HAP-1 (cell line): ENCODE measurements at places on chromosomes 6 and 20.

DNA sequence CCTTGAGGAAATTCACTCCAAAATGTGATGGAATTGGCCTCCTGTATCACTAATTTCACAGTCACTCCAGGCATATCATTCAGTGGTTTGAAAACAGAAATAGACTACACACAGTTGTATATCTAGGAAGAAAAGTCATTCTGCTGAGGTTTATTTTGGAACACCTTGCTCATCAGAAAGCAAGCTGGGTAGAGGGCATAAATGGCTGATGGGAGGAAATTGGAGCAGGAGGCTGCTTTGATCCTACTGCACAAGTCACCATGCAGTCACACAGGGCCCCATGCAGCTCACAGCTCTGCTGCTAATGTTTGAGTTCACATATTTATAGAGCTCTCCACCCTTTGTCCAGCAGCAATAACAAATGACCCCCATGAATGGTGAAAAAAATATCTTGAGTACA is 12.3 kb downstream of the NHLRC1 start:
- DNase-seq: no peak

DNA sequence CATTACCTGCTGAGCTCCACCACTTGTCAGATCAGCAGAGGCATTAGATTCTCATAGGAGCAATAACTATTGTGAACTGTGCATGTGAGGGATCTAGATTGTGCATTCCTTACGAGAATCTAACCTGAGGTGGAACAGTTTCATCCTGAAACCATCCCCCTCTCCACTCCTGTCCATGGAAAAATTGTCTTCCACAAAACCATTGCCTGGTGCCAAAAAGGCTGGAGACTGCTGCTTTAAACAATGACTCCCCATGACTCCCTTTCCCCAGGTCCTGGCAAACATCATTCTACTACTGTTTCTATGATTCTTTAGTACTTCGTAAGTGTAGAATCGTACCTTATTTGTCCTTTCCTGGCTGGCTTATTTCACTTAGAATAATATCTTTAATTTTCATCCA is 9.7 kb upstream of the DYNLRB1 start:
- DNase-seq: no peak

DNA sequence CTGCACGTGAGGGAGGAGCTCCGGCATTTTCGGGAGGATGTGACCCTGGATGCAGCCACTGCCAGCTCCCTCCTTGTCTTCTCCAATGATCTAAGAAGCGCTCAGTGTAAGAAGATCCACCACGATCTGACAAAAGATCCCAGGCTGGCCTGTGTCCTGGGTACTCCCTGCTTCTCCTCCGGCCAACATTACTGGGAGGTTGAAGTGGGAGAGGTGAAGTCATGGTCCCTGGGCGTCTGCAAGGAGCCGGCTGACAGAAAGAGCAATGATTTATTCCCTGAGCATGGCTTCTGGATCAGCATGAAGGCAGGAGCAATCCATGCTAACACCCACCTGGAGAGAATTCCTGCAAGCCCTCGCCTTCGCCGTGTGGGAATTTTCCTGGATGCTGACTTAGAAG is 2.8 kb downstream of the RFPL4B start:
- DNase-seq: no peak

DNA sequence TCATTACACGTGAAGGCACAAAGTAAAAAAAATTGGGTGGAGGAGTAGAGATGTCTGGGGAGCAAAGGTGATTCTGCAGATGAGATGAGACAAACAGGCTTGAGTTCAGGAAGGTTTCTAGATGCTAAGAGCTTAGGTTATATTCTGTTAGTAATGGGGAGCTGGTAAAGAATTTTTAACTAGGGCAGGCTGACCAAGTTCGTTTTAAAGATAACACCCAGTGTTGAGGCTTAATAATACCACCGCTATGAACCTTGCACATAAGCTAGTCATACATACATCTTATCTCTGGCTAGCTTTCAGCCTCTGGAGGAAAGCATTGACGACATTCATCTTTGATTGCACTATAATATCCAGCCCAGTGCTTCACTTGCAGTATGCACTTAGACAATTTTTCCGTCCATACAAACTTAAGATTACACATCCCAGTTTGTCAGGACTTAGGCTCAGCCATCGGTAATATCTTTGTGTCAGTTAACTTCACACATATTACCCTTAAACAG is 12.1 kb downstream of the NHSL1 start:
- DNase-seq: no peak

- DNase-seq: no peak
Observed at GRCh38 chr20:40279390-40279789, 409.6 kb downstream of the MAFB start.

- no peak for DNase-seq
Observed at GRCh38 chr20:64108731-64109681, 1.6 kb upstream of the NPBWR2 start.

GRCh38 chr6:38671885-38672467 is 31.0 kb downstream of the GLO1 start:
- peak; percentile 56 for DNase-seq

GRCh38 chr20:17852323-17852722 is 116.3 kb downstream of the SNX5 start:
- no peak for DNase-seq

GRCh38 chr6:11253594-11253993 is 21.1 kb upstream of the NEDD9 start:
- no peak for DNase-seq

GRCh38 chr6:154447954-154448353 is 62.5 kb downstream of the CNKSR3 start:
- no peak for DNase-seq

DNA sequence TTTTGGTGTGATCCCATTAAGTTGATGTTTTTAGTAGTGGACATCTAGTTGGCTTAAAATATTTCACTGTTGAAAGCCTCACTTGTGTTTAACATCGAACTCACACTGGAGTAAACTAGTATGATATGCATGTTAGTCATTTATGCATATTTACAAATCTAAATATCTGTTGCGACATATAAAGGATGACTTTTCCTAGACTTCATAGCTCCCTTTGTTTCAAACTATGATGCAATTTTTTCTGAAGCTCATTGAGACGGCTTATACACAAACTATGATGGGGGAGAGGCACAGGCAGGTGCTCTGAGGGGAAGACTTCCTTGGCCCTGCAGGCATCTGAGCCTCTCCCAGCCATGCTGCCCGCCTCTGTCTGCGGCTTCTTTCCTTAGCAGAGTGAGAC is 11.8 kb upstream of the FOXC1 start:
- no peak for DNase-seq

DNA sequence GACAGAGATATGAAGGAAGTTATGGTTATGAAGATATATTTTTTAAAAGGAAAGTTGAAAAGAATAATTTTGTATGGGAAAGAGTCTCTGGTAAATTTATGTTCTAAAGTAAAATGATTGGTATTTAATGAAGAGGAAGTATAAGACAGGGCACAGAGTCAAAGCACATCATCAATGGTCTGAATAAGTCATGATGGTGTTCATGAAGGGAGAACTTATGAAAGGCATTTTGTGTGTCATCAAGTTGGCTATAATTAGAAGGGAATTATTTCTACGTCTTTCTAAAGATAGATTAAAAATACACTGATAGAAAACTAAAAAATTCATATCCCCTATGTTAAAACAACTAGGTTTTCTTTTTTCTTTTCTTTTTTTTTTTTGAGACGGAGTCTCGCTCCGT is 21.4 kb upstream of the SNAI1 start:
- no peak for DNase-seq

DNA sequence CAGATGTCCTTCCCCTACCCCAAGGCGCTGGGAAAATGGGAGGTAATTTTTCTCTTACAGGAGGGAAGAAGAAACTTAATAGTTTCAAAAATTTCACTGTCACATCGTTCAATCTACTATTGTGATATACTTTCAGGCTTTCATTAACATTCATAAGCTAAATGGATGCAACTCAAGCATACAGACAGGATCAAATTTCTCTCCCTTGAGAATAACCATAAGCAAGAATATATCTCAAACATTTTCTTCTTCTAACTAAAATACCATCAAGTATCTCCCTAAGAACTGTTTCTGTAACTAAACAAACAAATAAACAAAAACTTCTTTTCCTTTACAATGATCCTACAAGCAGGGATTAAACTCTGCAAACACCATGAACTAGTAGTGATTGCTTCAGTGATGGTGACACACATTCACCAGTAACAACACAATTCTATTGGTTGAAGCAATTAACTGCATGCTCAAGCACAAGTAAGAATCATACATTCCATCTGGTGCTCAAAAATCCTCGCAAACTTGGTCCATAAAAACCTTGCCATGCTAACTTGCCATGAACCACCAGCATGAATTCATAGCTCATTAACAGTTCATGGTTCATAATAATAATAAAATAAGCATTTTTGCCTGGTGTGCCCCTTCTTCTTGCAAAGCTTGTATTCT is 183.8 kb downstream of the PTPRK start:
- DNase-seq: no peak

GRCh38 chr6:28377879-28378278 is 21.7 kb downstream of the ZSCAN12 start:
- DNase-seq: no peak

GRCh38 chr20:12321736-12322135 is 404.0 kb downstream of the BTBD3 start:
- DNase-seq: no peak

- DNase-seq: no peak
Observed at GRCh38 chr20:36688630-36689029, 42.6 kb upstream of the SLA2 start.

DNA sequence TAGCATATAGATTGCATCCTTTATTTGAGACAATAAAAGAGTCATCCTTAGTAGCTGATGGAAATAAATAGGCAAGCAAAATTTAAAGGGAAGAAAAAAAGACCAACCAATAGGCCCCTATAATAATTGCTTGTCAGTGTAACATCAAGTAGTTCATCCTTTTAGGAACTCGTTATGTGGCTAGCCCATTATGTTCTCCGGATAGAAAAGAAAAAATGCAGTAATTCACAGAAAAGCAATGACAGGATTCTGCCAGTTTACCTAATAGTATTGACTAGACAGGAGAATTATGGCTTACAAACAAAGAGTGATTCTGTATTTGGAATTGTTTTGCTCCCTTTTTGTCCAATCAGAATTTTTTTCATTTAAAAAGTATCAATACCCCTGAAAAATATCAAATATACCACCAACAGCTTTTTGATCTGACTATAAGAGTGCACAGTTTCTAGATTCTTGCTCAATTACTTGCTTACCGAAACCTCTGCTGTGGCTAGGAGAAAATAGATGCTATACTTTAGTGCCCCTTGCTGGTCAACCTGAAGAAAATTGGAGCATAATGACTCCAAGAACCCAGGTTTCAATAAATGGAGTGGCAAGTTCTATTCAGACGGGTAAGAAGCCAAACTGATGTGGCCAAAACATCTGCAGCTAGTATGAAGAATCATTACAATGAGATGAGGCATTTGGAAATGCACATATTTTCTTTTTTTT is 91.5 kb upstream of the SASH1 start:
- no peak for DNase-seq

DNA sequence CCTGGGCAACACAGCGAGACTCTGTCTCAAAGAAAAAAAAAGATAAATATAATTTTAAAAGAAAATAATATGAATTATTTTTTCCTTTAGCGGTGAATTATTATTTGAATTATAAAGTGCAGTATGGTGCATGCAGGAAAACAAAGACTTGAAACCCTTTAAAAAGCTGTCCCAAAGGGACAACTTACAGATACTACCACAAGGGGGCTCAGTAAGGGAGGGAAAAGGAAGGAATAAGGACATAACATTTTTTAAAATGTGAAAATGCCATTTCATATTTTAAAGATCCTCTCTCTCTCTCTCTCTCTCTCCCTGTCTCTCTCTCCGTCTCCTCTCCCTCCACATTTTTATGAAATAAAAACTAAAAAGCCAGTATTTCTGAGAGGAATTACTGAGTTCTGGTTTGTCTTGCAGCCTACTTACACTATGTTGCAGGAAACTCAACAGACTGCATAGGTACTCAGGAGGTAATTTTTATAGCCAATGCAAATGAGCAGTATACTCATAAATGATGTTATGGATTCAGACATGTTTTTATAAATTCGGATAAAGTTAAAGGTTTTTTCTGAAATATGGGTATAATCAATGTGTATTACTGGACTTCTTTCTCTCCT is 455.0 kb upstream of the GJE1 start:
- peak; percentile 23 for DNase-seq

- DNase-seq: no peak
Observed at GRCh38 chr6:37056439-37057127, 51.1 kb downstream of the FGD2 start.

DNA sequence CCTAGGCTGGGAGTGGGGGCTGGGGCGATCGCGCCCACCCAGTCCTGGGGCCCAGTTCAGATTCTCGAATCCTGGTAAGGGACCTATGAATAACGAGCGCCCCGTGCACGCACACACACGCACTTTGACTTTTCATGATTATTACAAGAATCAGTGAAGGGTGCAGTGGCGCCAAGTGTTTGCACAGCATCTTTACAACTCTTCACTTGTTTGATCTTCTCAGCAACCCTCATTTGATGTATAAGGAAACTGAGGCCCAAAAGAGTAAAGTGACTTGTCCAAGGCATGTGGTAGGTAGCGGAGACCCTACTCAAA is 863 bp upstream of the LRFN2 start:
- no peak for DNase-seq

DNA sequence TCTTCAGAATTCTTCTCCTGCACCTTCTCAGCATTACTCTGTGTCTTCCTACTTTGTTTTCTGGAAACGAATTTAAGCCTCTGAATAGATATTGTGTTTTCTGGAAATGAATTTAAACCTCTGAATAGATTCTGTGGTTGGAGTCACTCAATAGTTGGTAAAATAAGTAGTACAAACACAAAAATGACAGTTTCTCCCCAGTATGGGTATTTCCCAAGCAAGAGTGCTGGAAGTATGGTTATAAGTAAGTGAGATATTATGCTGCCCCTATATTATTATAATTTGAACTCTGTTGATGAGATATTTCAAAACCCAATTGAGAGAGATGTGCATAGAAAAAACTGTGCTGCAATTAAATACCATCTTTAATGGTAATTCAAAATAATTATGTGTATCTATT is 94.9 kb downstream of the TINAG start:
- no peak for DNase-seq

DNA sequence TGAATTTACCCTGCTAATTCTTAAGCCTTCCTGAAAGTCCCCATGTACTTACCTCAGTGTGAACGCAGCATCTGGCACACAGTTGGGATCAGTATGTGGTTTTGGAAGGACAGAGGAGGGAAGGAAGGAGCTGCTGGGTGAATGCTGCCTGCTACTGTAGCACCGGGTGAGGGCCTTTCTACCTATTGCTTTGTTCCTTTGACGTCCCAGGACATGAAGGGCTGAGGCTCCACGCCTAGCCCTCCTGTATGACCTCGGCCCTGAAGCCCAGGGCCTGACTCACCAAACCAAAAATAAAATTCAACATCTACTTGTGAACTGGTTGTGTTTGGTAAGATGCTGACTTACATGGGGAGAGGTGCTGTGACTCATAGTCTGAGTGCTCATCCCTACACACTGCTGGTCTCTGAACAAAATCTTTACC is 51.1 kb downstream of the ARID1B start:
- no peak for DNase-seq

GRCh38 chr6:138500045-138500665 is 861 bp upstream of the NHSL1 start:
- DNase-seq: no peak

DNA sequence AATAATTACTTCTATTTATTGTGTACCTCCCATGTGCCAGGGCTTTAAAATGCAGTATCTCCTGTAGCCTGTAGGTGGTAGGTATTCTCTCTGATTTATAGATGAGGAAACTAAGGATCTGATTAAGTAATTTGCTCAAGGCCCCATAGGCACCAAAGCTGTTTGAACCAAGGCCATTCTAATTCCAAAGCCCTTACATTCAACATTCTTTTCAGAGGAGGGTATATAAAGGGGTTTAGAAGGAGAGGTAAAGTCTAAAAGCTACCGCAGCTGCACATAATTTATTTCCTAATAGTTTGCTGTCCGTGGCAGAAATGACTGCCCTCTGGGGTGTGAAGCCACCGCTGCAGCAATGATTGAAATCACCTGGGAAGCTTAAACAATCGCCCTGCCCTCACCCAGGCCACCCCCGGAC is 95.0 kb upstream of the FAM8A1 start:
- peak; percentile 27 for DNase-seq
